ENCODE measurements at places on chromosomes 1 and 21.

- no peak for DNase-seq
Measured at GRCh38 chr1:241181471-241181870, 175.5 kb downstream of the RGS7 start.

DNA sequence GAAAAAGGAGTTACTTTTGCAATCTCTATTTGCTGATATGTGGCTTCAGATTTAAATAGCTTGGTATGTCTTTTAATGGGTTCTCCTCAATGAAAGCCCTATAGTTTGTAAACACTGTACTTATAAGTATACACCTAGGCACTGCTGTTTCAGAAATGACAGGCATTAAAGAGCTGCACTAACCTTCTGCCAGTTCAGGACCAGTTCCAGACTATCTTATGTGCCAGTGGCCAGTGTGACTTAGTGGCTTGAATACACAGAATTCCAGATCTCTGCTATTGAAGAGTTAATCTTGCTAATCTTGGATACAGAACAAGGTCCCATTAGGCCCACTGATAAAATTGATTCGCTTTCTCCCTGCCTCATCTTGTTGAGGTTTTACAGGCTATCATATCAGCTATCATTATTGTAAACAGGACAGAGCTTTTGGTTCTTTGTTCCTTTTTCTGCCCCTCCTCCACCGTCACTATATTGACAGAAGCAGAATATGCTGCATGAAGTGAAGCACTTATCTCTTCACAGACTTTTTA, 337.5 kb downstream of the LRRIQ3 start:
- DNase-seq: no peak

- no peak for DNase-seq
Measured at GRCh38 chr1:174809755-174810280, 189.9 kb upstream of the CACYBP start.

- no peak for DNase-seq
Measured at GRCh38 chr1:158311066-158311465, 20.3 kb downstream of the CD1B start.

DNA sequence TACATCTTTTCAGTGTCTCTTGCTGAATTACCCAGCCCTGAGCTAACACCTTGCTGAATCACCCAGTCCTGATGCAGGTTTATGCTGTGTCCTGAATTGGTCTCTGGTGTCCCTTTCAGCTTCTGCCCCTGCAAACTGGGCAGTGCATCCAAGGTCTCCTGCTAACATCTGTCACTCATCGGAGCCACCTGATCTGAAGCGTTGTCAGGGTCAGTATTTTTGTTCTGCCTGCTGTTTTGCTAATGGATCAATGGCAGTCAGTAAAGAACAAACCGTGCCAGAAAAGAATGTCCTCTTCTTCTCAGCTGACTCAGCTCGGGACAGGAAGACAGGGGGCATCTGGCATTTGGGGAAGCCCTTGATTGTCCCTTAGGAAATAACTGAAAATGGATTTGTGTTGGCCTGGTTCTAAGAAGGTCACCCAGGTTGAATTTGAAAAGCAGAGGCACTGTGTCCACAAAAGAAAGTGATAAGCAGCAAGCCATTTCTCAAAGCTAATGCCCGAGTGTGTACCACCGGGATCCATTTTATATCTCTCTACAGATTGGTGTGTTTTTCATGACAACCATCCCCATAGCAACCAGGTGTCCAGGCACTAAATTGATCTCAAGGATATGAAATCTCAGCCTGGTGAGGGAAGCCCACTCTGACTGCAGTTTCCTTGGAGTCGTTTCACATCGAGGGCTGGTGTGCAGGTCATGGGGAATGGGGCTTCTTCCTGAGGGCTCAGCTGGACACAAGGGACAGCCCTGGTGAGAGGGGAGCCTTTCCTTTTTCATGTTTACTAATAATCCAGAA, 109.7 kb upstream of the IRF2BP2 start:
- no peak for DNase-seq

DNA sequence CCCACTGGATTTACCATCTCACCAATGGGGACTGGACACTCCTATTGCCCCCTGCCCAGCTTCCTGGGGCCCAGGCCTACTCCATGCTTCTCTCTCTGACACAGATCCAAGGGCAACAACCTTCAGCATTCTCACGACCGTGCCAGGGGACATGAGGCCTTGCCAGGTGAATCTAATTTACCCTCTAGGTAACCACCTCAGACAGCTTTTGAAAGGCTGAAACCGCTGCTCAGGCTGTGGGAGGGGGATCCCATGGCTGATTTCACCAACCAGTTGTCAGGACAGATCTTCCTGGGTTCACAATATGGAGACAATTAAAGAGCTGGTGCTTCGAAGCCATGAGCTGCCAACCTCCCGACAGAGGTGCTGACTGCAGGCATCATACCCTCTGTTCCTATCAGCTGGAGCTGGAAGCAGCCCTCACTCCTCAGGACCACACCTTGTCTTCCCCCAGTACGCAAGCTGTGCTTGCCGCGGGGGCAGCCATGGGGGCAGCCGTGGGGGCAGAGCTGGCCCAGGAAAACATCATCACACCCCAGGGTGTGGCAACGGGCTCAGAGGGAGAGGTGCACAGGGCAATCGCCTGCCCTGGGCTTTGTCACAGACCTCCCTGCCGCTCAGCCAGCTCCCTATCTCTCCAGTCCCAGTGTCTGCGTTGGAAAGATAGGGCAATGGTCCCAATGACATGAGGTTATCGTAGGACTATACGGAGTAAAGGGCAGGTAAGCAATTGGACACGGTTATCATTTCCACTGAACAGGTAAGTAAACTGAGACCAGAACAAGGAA, 120.2 kb downstream of the DMRTB1 start:
- no peak for DNase-seq

DNA sequence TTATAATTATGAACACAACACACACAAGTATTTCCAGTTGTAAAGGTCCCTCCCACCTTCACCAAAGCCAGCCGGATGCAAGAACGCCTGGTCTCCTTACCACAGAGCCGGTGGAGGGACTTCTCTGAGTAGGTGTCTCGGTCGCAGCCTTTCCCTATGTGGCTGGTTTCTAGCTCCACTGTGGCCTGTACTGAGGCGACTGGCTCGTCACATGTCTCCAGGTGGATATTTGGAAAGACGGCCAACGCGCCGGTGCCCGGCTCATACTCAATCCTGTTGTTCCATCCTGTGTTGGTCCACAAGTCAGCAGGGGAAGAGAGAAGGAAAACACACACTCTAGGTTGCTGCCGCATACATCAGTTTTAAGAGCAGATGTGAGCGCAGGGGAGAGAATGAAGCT, 74.4 kb downstream of the CLSTN1 start:
- DNase-seq: no peak

GRCh38 chr1:118970451-118970850, 17.7 kb downstream of the TBX15 start:
- DNase-seq: no peak

DNA sequence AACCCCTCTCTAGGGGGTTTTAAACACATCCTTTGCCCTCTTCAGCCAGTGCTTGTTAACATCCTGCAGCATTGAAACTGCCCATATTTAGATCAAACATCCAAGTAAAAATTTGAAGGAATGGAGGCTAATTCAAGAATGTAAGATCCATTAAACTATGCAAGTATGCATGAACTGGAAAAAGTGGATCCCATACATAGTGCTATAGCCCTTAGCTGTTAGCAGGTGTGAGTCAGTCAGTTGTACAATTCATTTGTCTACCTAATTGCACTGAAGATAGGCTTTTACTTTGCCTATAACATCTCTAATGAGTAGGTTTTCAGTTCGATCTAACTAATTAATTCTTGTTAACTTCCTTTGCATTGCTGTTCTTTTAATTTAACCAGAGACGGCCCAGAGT, 270.9 kb downstream of the LMO4 start:
- DNase-seq: no peak

DNA sequence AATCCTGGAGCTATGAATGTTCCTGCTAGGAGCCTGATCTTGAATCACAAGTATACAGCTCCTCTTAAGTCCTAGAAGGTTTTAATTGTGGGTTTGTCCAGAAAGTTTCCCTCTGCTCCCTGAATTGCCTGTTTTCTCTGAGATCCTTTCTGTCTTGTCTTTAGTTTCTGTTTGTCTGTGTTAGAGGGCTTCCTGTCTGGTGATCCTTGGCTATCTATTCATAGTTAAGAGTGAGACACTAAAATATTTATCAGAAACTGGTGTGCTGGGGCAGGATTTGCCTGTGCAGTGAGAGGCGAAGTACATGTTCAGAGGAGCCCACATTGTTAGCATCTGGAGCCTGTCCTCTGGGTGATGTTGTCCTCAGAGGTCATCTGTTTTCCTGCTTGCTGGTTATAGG, 45.4 kb downstream of the ETS2 start:
- no peak for DNase-seq

- no peak for DNase-seq
Measured at GRCh38 chr1:28986306-28986910, 72.0 kb downstream of the EPB41 start.

DNA sequence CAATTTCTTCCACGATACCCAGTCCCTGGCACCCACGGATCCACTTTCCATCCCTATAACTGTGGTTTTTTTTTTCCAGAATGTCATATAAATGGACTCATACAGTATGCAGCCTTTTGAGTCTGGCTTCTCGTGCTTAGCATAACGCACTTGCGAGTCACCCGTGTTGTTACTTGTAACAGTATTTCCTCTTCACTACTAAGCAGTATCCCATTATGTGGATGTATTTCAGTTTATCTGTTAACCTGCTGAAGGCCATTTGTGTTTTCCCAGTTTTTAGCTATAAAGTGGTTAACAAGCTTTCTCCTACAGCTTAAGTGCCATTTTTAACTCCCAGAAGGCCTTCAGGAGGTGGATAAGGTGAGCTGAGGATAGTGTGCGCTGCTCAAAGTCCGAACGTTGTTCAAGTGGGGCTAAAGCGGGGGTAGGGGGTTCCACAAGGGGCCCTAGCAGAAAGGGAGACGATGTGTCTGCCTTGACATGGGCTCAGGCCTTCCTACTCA, 829 bp downstream of the ADAR start:
- DNase-seq: no peak

- DNase-seq: no peak
Measured at GRCh38 chr21:31520561-31521098, 138.9 kb upstream of the SOD1 start.

GRCh38 chr1:6391951-6392808, 1.4 kb downstream of the ACOT7 start:
- DNase-seq: peak; percentile 38

GRCh38 chr1:204607910-204608309, 77.6 kb downstream of the LRRN2 start:
- no peak for DNase-seq

DNA sequence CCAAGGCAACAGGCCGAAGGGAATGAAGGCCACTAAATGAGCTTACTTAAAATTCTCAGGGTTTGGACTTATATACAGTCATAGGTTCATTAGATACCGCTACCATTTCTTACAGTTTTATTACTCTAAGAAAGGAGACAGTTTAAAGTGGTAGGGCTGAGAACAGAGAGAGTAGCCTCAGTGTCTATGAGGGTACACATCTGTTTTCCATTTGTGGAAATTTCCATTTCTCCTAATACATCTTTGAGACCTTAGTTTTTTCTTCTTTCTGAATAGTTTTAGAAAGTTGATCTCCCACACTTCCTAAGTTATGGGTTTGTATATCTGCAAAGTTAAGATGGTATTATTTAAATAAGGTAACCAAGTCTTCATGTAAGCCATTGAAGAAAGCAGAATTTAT, 1279.1 kb downstream of the NCAM2 start:
- no peak for DNase-seq

GRCh38 chr1:232328486-232329102, 301.3 kb downstream of the SIPA1L2 start:
- no peak for DNase-seq

DNA sequence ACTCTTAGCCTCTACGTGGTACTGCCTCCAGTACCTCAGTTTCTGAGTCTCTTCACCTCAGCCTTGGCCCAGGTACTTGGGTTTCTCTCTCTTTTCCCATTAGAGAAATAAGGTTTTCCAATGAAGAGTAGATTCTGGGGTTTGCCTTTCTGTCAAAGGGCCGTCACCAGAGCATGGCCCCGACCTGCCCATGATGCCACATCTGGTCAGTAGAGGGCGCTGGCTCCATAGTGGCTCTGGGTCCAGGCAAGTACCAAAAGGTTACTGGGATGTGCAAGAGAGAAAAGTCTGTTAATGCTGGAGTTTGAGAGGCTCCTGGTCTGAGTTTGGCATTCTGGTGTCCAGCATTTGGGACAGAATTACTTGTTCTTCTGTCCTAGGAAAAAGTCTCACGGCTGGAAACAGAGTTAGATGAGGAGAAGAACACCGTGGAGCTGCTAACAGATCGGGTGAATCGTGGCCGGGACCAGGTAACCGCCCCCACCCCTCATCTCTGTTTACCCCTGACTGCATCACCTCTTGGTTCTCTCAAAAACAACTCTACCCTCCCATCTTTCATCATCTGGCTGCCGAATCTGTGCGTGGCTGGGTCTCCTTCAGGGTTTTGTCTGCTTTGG, 5.3 kb upstream of the TUFT1 start:
- DNase-seq: peak; percentile 92

DNA sequence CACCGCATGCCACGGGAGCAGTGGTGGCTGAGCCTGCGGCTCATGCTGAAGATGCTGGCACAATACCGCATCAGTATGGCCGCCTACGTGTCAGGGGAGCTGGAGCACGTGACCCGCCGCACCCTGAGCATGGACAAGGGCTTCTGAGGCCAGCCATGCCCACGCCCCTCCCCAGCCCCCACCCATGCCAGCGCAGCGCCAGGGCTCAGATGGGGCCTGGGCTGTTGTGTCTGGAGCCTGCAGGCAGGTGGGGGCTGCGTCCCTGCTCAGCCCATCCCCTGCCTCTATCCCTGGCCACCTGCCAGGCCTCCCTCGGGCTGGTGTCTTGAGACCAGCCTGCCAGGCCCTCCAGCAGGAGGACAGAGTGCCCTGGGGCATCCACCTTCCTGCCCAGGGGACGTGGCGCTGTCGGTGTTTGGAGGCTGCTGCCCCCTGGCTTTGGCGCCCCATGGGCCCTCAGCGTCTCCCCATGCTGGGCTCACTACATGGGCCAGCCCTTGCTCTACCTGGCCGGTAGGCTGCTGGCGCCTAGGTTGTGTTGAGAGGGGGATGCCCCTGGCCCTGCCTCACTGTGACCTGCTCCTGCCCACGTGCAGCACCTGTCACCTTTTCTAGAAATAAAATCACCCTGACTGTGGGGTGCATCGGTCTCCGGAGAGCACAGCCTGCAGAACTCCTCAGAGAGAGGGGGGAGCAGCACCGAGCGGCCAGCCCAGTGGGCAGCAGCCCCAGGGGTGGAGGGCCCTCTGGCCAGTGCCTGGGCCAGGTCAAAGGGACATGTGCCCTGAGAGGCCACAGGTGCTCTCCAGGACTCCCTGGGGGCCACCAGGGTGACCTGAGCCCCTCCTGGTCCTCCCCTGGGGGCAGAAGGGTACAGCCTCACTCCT, 12.2 kb downstream of the CFAP410 start:
- DNase-seq: no peak

DNA sequence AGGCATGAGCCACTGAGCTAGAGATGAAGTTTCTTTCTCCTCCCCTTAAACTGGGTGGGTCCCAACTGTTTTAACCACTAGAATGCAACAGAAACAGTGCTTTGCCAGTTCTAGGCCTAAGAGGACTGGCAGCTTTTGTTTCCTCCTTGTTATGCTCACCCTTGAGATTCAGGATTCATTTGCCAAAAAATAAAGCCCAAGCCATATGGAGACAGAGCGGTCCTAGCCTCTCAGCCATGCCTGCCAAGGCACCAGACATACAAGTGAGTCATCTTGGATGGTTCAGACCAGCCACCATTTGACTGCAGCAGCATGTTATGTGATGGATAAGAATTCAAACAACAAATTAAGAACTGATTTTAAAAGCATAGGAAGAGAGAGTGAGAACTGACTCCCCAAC, 38.1 kb upstream of the STUM start:
- no peak for DNase-seq

GRCh38 chr21:17711896-17712295, 99.2 kb upstream of the BTG3 start:
- DNase-seq: no peak
